GDM1 (cell line): ENCODE measurements at places on chromosomes 13 and 19.

- no peak for DNase-seq
Measured at GRCh38 chr13:86324191-86324590, 525.0 kb upstream of the SLITRK6 start.

GRCh38 chr13:80314711-80315653 lies 25.9 kb downstream of the SPRY2 start:
- DNase-seq, result no peak

GRCh38 chr13:64556376-64556775 lies 2673.8 kb downstream of the PCDH9 start:
- DNase-seq, result no peak

GRCh38 chr19:38837656-38838121 lies 6.1 kb upstream of the ECH1 start:
- DNase-seq, result no peak

DNA sequence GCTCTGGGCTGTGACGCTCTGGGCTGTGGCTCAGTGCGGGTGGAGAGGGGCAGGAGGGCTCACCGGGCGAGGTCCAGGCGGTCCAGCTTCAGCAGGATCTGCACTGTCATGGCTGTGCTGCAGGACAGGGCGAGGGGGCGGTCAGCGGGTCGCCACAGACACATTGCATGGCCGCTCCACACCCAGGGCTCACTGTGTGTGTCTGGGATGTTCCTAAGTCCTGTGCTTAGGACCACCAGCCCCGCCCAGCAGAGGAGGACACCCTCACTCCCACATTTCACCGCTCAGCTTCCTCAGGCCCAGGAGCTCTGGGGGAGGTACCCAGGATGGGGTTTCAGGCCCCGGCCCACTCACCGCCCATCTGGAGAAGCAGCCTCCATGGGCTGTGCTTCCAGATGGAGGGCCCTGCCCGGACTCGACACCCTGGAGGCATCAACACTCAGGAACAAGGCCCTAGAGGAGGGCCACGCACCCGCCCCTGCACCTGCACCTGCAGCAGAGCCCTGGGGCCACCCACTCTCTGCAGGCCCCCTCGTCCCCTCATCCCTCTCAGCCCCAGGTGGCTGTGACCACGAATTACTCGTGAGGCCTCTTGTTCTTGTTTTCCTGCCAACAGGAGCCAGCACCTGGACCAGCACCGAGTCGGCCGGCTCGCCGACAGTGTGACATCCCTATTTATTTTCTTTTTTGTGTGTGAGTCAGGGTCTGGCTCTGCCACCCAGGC lies 9.7 kb upstream of the CERS1 start:
- DNase-seq, result no peak

DNA sequence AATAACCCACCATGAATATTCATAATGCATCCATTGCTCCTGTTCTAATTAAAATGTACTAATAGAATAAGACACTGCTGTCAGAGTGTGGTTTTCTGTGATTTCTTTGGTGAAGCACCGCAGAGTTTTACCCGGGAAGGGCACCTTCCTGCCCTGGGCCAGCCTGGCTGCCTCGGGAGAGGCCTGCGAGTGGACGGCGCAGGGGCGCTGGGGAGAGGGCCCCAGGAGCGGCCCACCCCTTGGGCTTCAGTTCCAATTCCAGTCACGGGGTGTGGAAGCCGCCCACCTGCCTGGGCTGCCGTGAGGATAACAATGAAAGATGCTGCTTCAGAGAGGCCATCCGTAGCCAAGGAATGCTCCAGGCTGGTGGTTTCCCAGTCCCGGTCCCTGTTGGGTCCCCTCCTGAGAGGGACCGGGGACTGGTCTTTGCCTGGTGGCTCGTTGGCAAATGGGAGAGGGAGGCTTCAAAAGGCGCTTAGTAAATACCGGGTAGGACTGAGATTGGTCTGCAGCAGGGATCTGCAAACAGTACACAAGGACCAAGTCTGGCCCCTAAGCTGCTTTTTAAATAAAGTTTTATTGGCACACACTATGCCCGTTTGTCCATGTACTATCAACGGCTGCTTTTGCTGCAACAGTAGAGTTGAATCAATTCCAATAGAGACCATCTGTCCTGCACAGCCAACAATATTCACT lies 18.0 kb downstream of the TCF3 start:
- no peak for DNase-seq

DNA sequence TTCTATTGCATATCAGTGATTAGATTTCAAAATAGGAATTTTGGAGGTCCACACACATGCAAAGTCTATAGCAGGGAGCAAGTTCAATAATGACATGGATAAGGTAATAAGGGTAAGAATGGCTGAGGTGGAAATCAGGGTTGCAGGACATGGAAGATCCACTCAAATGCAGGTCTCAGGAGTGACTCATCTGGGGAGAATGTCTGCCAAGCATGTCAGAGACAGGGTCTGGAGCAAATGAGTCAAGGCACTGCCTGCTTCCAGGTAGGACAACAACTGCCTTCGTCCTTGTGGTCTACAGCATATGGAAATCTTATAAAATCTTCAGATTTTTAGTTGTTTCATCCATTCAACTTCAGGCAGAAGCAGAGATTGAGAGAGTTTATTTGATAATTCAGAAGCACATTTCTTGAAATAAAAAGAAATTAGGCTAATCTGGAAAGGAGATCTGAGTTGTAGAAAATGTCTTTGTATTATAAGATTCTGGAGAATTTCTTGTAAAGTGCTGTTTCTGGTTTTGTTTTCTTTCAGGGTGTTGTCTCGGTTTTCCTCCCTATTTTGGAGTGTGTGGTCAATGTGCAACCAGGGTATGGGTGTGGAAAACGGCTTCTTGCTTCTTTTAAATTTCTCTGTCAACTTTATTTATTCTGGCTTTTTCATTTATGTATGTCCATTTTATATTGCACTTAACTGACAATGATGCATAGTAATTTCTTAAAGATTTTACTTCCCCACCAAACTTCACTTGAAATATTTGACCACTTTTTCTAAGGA lies 748.8 kb downstream of the LIG4 start:
- DNase-seq, result no peak

DNA sequence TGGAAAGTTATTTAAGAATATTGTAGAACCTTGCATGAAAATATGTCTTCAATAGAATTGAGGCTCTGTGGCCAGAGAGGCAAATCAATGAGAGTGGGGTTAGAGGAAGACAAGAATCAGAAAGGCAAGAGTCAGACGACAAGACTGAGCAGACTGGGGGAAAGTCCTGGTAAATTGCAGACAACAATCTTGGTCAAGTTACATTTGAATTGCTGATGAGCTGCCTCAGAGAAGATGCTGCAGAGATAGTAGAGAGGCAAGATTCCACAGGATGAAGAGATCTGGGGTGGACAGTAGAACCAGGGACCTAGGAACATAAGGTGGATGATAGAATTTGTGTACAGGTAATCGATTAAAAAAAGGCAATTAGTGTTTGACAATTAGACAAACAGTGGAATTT lies 133.8 kb downstream of the RXFP2 start:
- no peak for DNase-seq

DNA sequence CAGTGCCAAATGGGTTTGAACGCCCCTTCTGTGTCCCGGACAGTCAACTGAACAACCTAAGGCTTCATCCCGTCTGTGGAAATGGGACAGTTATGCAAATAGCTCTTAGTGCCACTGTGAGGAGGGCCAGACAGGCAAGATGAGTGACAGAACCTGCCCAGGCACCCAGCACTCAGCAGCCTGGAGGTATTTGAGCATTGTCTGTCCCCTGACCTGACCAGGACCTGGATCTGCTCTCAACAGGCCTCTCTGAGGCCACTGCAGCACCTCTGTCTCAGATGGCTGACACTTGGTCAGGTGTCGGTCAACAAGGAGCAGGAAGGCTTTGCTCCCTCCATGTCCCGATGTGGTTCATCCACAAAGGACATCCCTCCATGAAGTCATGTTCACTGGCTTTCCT lies 67.9 kb downstream of the CCDC70 start:
- no peak for DNase-seq

DNA sequence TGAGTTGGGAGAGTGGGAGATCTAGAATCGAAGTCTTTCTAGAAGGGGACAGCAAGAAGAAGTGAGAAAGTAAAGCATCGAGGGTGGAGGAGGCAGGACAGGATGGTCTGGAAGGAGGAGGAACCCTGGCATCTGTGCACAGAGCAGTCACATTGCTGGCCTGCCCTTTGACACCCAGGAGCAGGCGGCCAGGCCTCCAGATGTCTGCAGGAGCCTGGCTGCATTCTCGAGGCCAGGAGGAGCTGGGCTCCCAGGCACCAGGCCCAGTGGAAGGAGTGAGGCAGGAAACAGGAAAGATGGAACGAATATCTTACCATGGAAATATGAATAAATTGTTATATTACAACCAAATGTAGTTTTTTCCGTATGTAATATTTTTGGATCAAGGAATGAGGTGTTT lies 27.7 kb upstream of the ARGLU1 start:
- DNase-seq, result no peak

- DNase-seq, result no peak
Measured at GRCh38 chr19:19096641-19097627, 33.1 kb downstream of the SLC25A42 start.

- no peak for DNase-seq
Measured at GRCh38 chr13:27972478-27972820, 3.3 kb upstream of the CDX2 start.

GRCh38 chr13:85381082-85381481 lies 418.1 kb downstream of the SLITRK6 start:
- DNase-seq, result no peak

- no peak for DNase-seq
Measured at GRCh38 chr13:91032104-91032503, 315.4 kb upstream of the MIR17HG start.

- DNase-seq, result no peak
Measured at GRCh38 chr13:27981006-27981708, 7.3 kb downstream of the URAD start.

DNA sequence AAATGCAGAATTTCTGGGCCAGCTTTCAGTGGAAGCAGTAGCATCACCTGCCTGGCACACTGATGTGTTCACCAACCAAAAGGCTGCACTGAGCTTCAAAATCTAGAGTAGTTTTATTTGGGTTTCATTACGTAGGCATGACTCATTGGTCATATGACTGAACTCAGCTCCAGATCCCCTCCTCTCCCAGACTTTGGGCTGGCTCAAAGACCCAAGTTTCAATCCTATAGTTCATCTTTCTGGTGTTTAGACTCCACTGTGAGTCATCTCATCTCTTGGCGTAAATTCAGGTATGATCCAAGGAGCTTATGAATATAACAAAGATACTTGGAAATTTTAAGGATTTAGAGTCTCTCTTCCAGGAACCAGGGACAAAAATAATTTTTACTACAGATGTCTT lies 17.7 kb downstream of the ZMYM5 start:
- no peak for DNase-seq

DNA sequence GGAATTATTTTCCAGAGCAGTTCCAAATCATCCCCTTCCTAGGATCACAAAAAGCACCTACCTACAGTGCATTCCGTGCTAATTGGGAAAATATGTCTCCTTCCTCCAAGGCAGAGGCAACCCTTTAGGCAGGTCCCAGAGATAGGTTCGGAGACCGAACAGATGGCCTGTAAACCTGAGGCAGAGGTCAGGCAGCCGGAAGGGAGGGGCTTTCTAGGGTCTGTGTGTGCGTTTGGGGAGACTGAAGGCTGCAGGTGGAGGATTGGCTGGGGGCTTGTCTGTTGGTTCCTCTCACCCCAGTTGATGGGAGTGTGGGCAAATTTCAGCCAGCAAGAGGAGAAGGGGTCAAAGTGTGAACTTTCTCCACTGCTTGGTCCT lies 7.1 kb downstream of the KCNN4 start:
- no peak for DNase-seq

DNA sequence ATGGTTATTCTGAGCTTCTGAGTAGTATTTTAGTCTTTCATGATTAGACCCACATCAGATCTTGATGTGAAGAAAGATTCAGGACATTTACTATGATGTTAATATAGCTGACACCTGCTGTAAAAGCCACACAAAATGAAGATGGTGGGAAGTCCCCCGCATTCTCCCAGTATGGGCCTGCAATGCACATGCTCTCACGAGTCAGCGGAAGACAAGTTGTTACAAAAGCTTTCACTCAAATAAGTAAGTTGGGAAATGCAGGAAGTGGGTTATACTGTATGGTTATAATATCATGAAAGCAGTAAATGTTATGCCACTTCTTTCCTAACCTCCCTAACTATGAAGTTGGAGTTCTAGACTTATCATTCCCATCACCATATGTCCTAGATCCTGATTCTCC lies 171.9 kb downstream of the KLF5 start:
- no peak for DNase-seq

GRCh38 chr19:6429419-6430221 lies 3.9 kb downstream of the SLC25A41 start:
- DNase-seq, result no peak

DNA sequence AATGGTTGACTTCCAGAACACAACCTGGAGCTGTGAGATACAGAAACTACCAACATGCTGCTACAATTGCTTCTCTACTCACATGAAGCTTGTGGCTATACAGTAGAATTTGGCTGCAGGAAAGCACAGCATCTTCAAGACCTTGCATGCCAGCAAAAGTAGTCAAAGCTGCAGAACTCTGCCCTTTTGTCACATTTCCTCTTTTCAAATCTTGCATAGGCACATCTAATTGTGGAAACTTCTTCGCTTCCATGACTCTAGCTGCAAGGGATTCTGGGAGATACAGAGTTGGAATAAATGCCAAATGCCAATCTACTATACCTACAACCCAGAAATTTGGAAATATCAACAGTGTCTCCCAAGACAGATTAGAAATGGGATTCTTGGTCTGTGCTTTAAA lies 462.2 kb downstream of the FOXO1 start:
- no peak for DNase-seq

- peak; percentile 27 for DNase-seq
Measured at GRCh38 chr13:44969551-44970484, 19.5 kb downstream of the NUFIP1 start.

DNA sequence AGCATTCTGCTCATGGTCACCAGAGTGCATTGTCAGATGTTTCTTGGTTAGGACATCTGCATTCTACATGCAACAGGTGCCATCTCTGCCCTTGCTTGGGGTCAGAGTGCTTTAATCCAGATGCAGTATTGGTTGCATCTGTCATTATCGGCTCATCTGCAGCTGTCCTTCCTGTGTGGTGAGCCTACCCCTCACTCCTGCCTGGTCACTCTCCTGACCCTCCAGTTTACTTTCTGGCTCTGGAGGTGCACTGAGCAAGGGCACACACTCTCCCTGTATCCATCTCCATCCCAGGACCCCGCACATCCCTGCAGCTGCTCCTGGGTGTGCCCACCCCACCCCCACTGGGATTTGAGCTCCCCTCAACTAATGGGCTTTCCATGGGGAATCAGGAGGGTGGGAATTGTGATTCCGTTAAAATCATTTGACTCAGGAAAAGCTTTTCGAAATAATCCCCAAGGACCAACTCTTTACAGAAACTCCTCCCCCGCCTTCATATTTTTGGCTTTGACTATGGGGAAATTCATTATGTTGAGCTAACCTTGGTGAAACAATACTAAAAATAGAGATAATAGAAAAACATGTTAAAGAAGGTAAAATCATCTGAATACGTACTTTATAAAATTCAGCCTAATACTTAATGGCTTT lies 70.2 kb downstream of the COL4A2 start:
- no peak for DNase-seq

DNA sequence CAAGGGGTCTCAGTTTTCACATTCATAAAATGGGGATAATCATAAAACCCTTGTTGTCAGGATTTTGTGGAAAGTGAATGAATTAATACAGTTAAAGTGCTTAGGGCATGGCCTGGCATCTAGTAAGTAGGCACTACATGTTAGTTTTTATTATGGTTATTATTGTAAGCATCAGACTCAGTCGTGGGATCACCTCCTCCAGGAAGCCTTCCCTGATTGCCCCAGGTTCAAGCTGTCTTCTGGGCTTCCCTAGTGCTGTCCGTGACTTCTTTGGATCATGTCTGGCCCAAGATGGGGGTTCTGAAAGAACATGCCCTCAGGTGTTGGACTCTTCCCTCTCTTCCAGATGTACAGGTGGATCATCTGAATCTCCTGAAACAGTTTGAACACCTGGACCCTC lies 10.7 kb downstream of the NUCB1 start:
- DNase-seq, result no peak

GRCh38 chr19:29631450-29631849 lies 25.4 kb downstream of the POP4 start:
- no peak for DNase-seq
